ENCODE measurements at places on chromosomes 3 and 15. TPM values are rescaled to one million over a fixed set of nuclear protein-coding genes. Genes with fewer than 3 reads are reported as not detected.
A peak's percentile ranks its signal among the peaks of the same experiment; 100 is the strongest.

PRR20G gene
- not detected for total RNA-seq

CADM2 gene
- total RNA-seq: 2.7 TPM

LDHAL6B gene
- not detected for total RNA-seq

CCDC39 gene
- total RNA-seq: not detected

FETUB gene
- not detected for total RNA-seq

DNA sequence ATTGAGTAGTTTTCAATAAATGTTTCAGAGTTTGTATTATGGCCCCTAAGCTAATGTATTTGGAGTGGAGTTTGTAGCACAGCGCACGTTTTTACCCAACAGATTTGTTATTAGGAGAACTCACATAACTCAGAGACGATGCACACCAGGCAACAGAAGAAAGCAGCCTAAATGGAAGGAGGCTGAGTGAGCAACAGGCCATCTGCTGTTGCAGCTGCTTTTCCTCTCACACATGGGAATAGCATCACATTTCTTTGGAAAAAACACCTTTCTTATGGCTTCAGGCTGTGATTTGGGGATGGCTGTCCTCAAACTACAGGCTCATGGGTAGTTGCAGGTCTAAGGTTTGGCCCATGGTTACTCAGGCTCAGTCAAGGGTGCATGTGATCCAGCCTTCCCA lies 469.3 kb upstream of the MCTP2 start:
- no peak for DNase-seq

DNA sequence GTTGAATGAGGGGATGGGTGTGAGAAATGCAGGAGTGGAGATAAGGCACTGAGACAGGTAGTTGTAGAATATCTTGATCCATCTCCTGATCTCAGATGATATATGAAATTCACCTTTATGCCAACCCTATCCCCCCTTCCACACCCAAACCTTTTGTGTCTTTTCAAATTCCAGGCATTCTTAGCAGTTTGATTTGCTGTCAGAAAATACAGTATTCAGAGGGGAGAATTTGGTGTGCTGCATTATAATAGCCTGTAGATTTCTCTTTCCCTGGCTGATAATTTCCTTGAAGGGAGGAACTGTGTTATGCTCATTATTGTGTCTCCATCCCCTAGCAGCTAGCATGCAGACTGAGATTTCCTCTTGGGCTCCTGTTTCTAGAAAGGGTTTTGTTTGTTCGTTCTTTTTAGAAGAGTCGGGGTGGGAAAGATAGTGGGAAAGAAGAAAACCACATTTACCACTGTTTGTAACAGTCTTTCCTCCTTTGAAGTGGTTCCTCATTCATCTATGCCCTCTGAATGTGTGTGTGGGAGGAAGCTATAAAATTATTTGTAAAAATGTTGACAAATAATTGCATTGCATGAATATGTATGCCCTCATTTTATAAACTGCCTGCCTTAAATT lies 373.4 kb downstream of the DIPK2A start:
- no peak for DNase-seq

DNA sequence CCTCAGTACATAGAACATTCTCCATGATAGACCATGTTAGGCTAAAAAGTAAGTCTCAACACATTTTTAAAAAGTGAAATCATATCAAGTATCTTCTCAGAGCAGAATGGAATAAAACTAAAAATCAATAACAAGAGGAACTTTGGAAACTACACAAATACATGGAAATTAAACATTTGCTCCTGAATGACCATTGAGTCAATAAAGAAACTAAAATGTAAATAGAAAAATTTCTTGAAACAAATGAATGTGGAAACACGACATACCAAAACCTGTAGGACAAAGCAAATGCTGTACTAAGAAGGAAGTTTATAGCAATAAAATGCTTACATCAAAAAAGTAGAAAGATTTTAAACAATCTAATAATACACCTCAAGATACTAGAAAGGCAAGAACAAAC lies 33.6 kb downstream of the NEK10 start:
- DNase-seq: no peak

- DNase-seq: peak; percentile 91
Measured at GRCh38 chr3:8629151-8630021, 15.2 kb downstream of the SSUH2 start.

DNA sequence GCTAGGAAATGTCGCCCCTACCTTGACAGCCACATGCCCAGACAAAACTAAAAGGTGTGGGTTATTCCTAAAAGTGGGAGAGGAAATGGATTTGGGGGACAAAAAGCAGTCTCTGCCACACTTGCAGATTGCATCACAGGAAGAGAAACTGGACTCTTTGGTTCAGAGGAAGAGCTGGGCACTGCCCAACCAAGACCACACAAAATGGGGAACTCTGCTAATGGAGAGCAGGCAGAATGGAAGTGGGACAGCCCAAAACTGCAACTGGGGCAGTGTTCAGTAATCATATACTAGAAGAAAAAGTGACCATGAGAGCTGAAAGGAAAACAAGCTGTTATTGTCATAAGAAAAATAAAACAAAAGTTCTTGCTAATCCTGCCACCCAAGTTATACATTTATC lies 138.9 kb upstream of the FRMD4B start:
- no peak for DNase-seq

- DNase-seq: peak; percentile 92
Measured at GRCh38 chr15:84816694-84817465, at the start of gene ALPK3. Gene ALPK3 (plus strand): TSS chr15:84817356. CDS start chr15:84817453, 97 bp downstream.
